ENCODE measurements at places on chromosomes 2 and 18.

- no peak for DNase-seq
Observed at GRCh38 chr2:59798687-59799232, 754.7 kb downstream of the BCL11A start.

DNA sequence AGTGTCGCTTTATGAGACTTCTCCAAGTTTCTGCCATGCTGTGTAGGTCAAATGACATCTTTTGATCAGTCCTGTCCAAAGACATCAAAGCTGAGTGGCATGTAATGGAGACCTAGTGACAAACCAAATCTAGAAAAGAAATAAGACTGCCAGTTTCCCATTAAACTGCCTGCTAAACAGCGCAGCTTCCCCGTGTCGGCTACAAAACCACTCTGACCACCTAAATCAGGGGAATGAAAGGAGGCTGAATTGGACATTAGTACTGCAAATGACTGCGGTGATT is 57.7 kb downstream of the TSHZ1 start:
- no peak for DNase-seq

DNA sequence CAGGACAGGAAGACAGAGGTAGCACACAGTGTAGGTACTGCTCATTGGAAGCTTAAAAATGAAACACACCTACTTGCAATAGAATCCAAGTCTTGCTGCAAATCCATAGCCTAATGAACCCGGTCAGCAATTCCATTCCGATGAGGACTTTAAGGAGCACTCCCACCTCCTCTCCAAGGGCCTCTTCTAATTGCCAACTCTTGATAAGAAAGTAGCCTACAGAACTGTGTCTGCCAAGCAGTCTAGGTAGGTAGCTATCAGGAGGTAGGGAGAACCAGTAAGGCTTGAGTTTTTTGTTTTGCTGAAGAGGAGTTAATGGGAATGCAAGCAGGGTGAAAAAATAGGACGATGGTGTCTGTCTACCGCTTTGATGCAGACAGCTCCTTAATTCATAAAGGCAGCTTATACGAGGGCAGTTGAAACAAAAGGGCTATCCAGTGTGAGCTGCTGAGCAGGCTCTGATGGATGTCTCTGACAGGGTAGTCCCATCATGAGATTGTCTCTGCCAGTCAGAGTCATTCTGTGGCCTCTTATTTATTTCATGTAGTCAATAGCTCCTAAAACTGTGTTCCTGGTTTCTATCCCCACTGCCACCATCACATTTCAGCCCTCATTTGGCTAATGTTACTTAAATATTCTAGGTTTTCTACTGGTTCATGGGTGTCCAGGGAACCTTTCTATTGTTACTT is 155.6 kb upstream of the DNMT3A start:
- DNase-seq: no peak

DNA sequence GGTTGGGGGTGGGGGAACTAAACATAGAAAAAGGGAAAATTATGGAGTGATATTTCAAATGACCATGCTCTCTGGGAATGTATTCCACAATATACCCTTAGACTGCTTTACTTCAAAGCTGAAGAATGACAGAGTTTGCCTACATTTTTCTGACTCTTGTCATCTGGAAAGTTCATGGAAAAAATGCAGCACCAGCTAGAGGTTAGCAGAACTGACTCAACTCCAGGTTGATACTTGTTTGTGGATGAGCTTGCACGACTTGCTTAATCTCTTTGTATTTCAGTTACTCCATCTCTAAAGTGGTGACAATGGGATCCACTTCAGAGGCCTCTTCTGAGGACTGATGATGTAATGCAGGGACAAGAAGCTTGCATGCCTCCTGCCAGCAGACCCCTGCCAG is 824.0 kb upstream of the ID2 start:
- no peak for DNase-seq

DNA sequence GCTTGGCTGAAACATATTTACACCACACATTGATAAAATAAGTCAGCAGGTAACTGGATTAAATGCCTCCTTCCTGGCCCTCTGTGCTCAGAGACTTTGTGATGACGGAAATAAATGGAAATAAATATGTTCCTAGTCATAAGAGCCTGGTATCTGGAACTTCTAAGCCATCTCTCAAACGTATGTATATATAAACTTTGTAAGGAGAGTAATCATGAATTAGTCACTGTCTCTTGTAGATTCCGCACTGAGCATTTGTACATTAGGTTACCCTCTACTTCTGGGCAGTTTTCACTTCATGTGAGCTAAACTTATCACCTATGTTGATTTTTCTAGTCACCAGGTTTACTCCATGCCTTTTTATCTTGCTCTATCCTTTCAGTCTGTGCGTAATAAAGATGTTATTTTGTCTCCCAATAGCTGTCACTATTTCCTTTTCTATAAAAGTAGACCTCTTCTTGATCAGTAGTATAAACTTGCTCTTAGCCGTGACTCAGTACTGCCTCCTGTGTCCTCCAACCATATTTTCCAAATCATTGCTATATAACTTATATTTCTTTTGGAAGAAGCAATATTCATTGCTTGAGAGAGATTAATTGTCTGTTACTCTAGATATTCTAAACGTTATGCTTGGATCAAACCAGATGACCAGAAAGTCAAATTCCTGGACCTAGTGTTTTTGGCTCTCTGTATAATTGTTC is 53.2 kb downstream of the FEZ2 start:
- DNase-seq: no peak

- DNase-seq: no peak
Observed at GRCh38 chr2:154097833-154098398, 226.2 kb downstream of the GALNT13 start.

GRCh38 chr2:10520926-10521325 is 72.8 kb upstream of the ODC1 start:
- no peak for DNase-seq

DNA sequence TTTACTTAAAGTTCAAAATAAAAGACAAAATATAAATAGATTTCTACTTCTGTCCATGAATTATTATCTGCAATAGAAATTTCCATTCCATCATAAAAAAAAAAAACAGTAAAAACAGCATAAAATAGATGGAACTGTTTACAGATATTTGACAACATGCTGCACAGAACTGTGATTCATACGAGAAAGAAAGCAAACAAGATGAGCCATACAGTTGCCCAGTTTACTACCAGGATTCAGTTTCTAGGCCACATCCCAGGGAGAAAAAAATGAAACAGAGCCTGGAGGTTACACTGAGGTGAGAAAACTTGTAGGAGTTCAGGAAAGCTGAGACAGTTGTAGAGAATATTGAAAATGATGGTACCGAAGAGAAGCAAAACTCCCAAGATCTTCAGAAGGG is 1426.9 kb upstream of the ACVR2A start:
- no peak for DNase-seq

- no peak for DNase-seq
Observed at GRCh38 chr2:101361522-101361921, 25.8 kb downstream of the CREG2 start.

DNA sequence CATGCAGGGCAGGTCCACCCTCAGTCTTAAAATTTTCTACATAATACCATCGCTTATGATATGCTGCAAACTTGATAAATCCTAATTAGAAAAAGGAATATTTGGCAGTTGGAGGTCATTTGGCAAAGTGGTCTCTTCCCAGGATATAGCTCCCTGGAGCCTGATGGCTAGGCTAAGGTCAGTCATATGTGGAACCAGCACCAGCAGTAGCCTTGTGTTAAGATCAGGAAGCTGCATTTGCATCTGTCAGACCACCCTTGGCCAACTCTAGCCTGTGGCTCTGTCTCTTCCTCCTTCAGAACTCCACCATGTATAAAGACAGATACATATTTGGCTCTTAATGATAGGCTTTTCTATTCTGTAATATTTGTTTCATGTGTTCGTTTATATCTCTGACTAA is 5.4 kb upstream of the HK2 start:
- no peak for DNase-seq

- DNase-seq: no peak
Observed at GRCh38 chr18:51980101-51980500, 359.9 kb upstream of the DCC start.

DNA sequence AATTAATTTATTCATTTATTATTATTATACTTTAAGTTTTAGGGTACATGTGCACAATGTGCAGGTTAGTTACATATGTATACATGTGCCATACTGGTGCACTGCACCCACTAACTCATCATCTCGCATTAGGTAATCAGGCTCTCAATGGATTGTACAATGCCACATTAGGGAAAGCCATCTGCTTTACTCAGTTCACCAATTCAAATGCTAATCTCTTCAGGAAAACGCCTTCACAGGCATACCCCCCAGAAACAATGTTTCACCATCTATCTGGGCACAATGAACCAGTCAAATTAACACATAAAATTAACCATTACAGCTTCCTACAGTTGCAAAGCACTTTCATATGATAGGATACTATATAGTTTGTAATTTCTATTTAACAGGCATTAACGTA is 84.8 kb upstream of the DNAJC10 start:
- no peak for DNase-seq

DNA sequence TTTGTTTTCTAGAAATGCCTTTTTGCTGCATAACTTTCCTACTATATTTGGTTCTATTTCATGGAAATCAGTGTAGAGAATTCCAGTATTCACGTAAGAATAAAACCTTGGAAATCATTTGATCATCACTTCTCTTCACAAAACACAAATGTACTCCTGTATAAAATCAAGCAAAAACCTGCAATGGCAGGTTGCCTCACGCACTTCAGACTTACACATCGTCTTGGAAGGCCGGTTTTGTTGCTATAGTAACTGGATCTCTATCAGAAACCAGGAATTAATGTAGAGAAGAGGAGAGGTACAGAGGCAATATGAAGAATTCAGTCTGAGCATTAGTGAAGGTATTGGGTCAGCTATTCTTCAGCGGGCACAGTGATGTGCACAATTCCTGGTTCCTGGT is 370.7 kb upstream of the CYRIA start:
- no peak for DNase-seq

DNA sequence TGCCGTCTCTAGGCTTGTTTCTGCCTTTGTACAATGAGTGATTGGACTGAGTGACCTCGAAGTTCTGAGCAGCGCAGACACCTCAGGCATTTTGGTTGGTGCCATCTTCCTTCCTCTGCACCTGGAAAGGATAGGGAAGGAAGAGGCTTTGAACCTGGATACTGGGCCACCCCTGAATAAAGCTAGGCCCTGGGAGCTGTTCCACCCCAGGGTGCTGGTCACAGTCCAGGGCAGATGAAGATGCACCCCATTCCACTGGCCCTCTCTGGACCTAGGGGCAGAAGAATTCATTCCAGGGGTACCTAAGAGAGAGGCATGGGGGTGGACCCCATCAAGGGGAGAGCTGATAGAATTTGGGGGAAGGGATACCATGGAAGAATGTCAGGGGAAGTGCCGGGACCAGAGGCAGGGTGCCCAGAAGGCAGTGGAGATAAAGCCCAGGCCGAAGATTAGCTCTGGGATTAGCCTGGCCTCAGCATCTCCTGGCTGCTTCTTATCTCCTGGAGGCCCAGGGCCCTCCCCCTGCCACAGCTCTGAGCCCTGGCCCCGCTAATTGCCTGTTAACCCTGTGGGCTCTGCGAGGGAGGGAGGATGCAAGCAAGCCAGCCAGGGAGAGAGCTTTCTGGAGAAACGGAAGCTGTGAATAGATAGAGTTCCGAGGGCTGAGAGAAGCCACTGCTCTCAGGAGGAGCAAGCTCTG is 11.4 kb downstream of the ASIC4 start:
- DNase-seq: no peak

DNA sequence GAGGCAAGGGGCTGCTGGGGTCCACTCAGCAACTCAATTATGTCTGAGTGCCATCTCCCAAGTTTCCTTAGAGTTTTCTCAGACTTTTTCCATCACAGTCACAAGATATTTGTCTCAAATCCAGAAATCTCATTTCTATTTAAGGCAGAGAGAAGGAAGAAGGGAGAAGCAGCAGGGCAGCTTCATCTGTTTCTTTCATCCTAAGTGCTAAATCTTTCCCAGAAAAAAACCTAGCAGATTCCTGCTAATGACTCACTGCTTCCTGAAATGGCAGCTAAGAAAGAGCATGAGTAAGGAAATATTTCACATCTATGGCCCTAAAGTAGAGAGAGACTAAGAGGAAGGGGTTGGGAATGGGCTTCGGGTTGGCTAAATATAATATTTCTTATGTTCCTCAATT is 88.0 kb downstream of the KYNU start:
- DNase-seq: no peak

GRCh38 chr2:40511661-40512213 is 59.8 kb upstream of the SLC8A1 start:
- no peak for DNase-seq

- DNase-seq: no peak
Observed at GRCh38 chr2:100321179-100321865, 979 bp downstream of the LONRF2 start.

DNA sequence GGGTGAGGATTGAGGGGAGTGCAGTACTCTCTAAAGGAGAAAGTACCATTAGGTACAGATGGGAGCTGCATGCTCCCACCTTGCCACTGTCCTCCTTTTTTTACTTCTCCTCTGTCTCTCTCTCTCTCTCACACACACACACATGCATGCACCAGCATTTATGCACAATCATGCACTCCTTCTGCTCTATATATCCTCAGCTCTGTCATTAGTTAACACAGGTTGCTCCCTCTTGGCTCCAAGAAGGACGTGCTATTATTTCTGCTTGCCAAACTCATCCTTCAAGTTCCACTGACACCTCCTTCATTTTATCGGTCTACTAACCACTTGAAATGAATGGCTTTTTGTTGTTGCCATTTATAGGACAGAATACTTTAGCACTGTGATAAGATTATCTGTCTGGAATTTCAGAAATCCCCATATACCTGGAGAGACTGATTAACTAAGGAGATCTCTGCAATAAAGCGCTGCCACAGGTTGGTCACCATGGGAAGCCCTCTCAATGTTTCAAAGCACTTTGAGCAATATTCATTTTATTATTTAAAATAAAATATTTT is 178.5 kb upstream of the TRIB2 start:
- no peak for DNase-seq

- no peak for DNase-seq
Observed at GRCh38 chr2:54981385-54981784, 68.9 kb downstream of the RTN4 start.

GRCh38 chr18:36424741-36425142 is 127.2 kb downstream of the FHOD3 start:
- no peak for DNase-seq

GRCh38 chr2:145906354-145906753 is 1386.4 kb upstream of the ZEB2 start:
- no peak for DNase-seq

- DNase-seq: no peak
Observed at GRCh38 chr2:46964835-46965560, 49.4 kb upstream of the MCFD2 start.

DNA sequence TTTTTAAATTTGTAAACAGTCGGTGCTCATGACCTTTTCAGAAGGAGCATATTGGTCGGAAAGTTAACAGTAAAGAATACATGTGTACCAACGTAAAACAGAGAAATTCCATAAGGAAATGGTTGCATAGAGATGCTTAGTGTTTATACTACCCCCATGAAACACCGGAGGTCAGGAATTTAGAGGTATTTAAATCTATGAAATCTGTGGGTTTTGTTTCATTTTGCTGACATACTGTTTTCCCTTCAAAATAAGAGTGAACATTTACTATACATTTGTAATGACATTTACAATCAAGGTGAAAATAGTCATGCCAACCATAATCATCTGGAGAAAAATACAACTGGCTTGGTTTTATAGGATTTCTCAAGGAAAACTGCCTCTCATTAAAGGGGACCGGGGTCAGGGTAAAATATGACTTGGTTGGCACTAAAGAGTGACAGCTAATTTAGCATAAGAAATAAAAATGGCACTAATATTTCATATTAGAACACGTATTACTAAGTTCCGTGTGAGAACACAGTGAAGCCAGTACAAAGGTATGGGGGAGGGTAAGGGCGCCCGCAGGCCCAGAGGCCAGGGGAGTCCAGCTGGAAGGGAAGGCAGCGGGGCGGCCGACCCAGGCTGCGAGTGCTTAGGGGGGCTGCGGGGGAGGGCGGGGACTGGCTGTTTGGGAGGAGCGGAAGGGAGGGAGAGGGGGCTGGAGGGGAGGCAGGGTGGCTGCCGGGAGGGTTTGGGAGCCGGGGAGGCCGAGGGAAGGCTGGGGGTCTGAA is 1.1 kb upstream of the RNU4ATAC start:
- no peak for DNase-seq
